ENCODE measurements at places on chromosomes 4 and X.

DNA sequence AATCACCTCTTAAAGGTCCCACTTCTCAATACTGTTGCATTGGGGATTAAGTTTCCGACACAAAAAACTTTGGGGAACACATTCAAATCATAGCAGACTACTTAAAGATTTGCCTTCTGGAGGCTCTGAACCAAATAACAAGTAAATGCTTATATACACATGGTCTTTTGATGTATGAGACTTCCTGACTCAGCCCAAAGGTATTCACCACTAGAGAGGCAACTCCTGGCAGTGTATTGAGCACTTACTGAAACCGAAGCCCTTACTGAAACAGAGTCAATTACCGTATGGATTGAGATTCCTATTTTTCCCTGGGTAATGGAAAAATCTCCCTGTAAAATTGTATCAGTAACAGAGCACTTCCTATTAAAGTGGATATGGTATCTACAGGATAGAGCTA lies 45.4 kb downstream of the ZCCHC13 start:
- DNase-seq = no peak

DNA sequence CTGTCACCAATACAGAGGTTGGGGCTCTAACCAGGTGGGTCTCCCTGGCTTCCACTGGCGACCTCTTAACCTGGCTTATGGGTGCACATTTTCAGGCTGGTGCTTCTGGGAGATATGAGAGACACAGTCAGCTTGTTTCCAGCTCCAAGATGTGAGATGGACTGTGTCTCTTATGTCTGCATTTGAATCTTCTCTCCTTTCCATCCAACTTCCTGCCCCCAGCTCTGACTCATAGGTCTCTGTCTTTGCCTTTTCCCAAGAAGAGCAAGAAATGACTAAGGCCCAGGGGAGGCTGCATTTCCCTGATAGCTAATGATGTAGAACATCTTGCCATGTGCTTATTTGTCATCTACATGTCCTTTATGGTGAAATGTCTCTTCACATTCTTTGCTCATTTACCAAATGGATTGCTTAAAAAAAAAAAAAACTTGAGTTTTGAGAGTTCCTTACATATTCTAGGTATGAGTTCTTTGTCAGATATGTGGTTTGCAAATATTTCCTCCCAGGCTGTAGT lies 3.2 kb upstream of the UXT start:
- no peak for DNase-seq

GRCh38 chr4:88999392-88999930 lies 57.5 kb downstream of the FAM13A start:
- no peak for DNase-seq

DNA sequence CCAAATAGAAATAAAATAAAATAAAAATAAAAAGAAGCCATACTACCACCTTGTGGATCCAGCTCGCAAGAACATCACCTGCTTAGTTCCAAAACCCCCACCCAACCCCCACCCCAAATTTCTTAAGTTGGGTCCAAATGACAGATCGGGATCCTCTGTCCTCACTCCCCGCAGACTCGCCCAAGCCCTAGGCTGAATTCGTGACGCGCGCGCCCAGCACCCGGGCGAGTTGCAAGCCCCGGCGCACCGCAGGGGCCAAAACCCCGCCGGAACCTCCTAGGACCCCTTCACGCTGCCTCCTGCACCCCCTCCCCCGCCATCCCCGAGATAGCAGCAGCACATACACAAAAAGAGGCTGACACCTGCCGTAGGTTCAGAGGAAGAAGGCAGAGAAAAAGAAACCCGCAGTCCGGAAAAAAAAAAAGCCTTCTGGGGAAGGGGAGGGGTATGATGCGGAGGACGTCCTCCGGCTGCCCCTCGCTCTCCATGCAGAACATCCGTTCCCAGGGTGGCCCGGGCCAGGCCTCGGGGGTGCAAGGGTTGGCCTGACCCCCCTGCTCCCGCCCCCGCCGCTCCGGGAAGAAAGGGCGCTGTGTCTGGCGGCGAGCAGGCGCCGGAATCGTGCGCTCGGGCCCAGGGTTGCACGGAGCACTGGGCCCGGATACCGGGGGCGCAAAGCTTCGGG lies 2.6 kb downstream of the NLGN4X start:
- DNase-seq = no peak

DNA sequence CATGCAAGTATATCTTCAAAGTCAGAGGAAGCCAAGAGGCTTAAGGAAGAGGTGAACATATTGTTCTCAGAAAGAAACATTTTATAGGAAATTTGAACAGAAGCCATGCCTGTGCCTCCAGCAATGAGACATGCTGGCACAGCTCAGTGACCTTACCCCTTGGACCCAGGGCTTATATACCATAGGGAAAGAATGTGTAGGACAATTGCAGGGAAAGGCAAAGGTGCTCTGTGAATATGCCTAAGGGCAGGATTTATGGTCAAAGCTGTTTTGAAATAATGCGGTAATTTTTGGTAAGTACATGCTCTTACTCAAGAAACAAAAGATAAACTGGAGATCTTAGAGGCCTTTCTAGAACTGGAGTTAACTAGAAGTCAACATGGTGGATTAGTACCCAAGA lies 568.8 kb downstream of the GRID2 start:
- DNase-seq = no peak

DNA sequence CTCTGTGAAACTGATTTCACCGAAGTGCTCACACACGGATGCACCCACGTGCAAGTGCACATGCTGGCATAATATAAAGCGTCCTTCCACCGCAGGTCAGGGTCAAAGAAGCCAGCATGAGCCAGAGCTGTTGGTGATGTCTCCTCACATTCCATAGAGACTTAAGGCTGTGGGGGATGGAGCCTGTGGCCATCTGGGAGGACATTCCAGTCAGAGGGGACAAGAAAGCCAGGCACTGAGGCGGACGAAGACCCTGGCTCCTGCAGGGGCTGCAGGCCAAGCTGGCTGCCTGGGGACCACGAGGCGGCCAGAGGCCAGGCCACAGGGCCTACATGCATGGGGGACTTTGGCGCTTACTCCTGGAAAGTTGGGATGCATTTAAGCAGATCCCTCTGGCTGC lies 7.7 kb downstream of the RNF212 start:
- no peak for DNase-seq

All from NCI-H510A (cell line).